ENCODE measurements at places on chromosomes 3 and 15.

- DNase-seq = no peak
Measured at GRCh38 chr3:123375014-123375940, 73.6 kb downstream of the ADCY5 start.

DNA sequence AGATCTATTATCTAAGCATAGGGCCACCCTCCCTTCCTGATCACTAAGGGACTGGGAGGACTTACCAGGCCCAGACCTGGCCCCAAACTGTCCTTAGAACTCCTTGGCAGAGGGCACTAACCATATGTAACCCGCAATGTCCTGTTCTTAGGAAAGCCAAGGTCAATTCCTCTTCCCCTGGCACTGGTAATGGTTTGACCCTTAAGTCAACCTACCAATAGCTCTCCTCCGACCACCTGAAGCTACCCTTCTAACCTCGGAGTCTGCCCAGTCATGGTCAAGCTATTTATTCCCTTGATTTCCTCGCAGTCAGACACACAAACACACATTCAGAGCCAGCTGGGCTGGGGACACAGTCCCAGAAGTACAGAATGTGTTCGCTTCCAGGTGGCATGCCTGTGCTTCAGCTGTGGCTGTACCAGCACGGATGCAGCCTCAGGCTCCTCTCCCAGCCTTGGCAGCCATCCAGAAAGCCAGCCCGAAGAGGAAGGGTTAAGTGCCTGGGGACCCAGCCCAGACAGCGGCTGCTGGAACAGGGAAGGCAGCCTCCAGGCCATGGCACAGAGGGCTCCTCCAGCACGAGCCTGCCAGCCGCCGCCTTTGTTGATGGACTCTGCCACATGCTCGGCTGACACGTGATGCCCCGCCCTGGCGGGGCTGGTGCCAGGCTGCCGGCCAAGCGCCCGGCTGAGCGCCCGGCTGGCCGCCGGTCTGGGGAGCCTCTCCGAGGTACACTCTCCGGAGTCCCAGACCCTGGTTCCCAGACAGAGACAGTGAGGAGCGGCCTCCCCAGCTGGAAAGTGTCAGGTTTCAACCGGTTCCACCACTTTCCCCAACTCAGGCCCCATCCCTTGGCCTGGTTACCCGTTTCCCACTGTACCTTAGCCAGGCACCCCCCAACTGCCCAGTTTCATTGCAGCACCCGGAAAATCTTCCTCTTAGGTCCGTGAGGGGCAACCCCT lies 5.5 kb downstream of the BMF start:
- DNase-seq = peak; percentile 79

DNA sequence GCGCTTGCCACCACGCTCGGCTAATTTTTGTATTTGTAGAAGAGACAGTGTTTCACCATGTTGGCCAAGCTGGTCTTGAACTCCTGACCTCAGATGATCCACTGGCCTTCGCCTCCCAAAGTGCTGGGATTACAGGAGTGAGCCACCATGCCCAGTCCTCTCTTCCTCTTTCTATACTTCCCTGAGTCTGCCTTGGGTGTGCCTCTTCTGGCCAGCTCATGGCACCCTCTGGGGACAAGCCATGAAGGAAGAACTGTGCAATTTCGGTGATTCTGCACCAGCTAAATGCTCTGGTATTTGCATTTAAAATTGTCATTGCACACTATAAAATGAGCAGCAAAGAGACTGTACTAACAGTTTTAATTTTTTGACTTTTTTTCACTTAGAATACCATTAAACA lies 66.6 kb downstream of the IL20RB start:
- DNase-seq = no peak

GRCh38 chr3:114796796-114797195 lies 350.3 kb downstream of the ZBTB20 start:
- no peak for DNase-seq

DNA sequence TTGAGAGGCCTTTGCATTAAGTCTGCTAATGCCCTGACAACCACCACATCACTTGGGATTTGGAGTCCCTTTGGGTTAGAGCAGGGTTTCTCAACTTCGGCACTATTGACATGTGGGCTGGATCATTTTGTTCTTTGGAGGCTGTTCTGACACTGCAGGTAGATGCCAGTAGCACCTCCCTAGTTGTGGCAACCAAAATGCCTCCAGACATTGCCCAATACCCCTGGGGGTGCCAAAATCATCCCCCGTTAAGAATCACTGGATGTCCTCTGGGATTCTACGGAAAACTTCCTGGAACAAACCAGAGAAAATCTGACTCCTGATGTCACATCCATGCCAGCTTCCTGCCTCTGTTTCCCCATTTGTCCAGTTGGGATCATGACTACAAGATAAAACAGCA lies 37.2 kb upstream of the BLM start:
- no peak for DNase-seq

DNA sequence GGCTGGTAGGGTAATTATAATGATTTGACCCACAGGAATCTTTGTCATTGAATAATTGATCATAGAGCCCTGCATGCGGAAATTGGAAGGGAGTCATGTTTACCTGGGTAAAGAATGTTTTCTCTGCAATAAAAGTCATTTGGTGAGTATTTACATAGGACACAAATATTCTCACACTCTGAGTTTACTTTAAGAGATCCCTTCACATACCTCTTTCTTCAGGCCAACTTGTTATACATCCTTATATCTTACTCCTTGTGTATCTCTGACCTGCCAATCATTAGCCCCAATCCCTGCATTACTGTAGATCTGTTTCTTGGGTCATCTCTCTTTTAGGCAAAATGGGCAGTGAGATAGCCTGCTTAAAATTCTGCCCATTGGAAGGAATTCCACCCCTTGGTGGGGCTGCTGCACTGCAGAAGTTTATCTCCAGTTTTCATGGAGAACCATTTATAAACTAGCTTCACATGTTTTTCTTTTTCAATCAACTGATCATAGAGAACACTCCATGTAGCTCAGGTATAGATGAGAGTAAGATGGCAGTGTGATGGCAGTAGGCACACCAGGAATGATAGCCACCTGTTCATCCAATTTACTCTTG lies 46.2 kb downstream of the ILDR1 start:
- no peak for DNase-seq

- no peak for DNase-seq
Measured at GRCh38 chr3:72178463-72179106, 393.6 kb upstream of the PROK2 start.

DNA sequence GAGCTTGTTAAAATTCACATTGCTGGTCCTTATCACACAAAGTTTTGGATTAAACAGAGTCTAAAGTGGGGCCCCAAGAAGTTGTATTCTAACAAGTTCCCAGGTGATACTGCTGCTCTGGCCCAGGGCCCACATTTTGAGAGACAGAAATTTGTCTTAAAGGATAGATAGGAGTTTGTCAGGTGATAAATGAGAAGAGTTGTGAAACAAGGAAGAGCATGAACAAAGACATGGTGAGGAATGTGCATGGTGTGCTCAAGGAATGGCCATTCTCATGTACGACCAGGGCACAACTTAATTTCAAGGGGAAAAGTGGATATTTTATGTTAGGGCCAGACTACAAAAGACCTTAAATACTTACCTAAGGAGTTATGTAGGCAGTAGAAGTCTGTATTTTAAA lies 75.6 kb downstream of the GPR156 start:
- DNase-seq = no peak

DNA sequence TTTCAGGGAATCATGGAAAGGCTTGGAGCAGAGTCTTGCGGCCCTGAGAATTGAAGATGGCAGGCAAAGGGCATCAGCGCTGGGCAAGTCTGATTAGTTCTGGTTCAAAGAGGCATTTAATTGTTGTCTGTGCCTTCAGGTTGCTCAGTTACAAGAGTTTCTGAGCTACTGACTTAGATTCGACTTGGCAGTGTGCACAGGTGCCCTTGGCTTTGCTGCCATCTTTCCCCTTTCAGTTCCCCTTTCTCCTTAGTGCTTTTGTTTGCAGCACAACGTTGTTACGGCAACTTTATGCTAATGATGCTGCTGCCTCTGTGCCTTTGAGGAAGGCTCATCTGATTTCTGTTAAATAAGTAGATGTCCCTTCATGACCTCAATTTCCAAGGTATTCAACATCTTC lies 12.5 kb downstream of the P2RY14 start:
- DNase-seq = no peak

DNA sequence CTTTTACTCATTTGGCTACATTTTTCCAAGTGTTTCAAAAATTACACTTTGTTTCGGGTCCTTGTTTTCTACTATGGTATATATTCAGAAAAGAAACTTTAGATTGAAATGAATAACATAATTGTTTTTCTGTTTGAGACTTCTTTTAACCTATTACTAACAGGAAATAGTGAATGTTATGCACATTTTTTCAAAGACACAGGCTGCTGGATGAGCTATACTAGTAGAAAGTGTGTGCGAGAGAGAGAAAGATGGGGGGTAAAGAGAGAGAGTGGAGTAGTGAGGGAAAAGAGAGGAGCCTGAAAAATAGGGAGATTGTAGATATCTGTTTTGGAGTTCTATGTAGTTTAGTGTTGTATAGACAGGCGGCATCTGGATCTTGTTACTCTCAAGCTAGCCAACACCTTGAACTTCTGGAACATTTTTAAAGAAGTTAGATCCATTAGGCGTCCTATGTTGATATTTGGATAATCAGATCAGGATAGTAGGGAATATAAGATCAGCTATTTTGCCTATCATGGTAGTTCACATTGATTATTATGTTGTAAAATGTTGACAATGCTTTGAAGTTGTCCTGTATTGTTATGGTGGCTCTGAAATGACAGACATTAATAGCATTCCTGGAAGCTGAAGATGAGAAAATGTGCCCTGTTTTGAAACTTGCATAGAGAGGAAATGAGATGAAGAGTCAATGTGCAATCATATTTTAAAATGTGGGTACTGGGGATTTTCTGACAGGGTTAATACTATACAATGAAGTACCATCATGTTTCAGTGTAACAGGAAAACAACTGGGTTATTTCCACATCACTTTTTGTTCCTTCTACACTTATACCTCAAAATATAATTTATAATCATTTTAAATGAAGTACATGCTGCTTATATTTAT lies 2.6 kb downstream of the RBMS3 start:
- DNase-seq = no peak

DNA sequence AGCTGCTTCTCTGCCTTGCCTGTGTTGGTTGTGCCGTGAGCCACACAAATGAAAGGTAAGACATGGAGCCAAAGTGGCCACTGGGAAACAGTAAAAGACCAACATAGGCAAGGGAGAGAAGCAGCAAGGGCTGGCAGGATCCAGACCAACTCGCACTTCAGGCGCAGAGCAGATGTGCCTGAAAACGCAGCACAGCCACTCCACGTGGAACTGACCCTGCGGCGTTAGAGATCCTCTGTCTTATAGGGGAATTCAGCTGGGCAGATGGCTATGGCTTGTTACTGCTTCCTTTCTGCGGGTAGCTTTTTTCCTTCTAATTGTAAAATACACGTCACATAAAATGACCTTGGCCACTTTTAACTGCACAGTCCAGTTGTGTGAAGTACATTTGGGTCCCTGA lies 10.4 kb upstream of the GHRL start:
- no peak for DNase-seq

DNA sequence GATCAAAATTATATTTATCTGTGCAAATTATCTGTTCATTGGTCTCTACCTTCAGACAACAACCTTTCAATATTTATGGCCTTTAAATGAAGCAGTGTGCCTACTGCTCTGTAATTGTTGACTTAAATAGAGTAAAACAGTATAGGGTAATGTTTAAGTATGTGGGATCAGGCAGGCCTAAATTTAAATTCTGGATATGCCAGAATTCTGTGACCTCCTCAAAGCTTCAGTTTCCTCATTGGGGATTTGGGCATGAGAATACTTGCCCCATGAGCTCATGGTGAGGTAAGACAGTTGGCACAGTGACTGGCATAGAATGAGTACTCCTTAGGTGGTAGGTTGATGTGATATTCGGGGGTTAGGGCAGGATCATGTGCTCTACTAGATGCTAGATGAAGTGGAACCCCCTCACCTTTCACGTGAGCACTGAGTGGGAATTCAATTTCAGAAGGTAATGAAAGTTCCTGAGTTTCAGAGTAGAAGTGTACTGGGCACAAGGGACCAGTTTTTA lies 14.9 kb downstream of the ARL8B start:
- DNase-seq = no peak

- no peak for DNase-seq
Measured at GRCh38 chr3:134645515-134645914, 5.3 kb downstream of the KY start.
